Kidney (tissue), 22 donors: ENCODE measurements at places on chromosomes 1 and 21.

DNA sequence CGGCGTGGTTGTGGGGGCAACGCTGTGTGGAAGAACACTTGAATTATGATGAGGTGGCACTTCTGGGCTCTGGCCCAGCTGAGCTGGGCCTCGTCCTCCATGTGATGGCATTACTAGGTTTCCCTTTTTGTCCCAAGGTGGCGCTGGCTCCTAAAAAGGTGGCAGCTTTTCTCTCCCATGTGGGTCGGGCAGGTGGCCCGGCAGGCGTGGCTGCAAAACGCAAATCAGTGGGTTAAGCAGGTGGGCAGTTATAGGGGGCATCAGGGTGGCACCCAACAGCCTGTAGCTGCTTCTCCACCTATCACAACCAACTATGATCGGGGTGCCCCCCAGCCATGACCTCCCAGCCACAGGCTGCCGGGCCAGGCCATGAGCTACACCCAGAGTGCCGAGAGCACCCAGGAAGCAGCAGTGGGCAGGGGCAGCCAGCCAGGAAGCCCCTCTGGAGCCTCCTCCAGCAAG is 59.6 kb downstream of the KCNAB2 start:
- no peak for DNase-seq

- peak; percentile 71 for DNase-seq
Measured at GRCh38 chr1:35929730-35930592, 944 bp upstream of the AGO3 start.

DNA sequence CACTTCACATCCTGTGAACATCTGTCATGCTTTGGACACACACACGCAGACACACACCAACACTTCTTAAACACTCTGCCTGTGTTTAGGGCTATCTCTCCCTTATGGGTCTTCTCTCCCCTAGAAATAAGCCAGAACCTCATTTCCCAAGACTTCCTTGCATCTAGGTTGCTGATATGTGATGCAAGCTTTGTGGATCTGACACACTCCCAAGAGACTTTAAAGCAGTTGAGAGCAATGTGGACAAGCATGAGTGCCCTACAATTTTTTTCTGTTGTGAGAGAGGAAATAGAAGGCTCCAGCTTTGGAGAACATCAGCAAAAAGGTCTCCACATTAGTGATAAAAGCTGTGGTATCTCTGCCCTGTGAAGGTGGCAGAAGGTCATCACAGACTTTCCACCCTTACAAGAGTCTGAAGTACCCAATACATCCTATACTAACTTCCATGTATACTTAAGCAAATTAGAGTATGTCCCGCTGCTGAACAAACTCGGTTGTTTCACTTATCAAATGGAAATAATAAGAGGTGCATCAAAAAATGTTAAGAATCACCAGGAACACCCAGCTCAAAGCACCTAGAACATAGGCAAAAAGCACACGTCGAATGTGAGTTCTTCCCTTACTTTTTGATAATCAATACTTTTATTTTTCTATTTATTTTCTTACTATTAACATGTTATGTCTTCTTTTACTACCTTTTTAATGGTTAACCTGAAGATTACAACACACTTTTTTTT is 267.6 kb downstream of the SETD4 start:
- DNase-seq = no peak

- peak; percentile 90 for DNase-seq
Measured at GRCh38 chr21:45972716-45973474, 8.7 kb upstream of the COL6A1 start.

DNA sequence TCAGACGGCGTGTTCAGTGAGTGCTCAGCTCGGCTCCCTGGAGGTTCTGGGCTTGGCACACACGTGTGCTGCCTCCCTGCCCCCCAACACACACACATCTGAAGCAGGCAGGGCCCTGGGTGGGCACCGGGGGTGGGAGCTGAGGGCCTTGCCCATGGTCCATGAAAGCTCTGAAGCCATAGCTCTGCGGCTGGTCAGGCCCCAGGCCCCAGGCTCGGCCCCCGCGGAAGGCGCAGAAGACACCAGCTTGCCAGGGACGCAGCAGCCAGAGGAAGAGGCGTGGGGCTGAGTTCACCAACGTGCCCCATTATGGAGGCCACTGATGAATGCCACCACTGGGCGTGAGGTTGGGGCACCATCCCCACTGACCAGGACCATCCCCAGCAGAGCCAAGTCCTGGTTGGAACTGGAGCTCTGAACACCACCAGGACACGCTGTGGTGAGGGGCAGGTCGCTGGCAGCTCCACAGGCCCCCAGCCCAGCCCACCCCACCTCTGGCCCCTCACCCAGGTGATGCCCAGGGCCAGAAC is 4.2 kb downstream of the AURKAIP1 start:
- DNase-seq = no peak

GRCh38 chr1:62233926-62234450 is 39.3 kb downstream of the L1TD1 start:
- no peak for DNase-seq

DNA sequence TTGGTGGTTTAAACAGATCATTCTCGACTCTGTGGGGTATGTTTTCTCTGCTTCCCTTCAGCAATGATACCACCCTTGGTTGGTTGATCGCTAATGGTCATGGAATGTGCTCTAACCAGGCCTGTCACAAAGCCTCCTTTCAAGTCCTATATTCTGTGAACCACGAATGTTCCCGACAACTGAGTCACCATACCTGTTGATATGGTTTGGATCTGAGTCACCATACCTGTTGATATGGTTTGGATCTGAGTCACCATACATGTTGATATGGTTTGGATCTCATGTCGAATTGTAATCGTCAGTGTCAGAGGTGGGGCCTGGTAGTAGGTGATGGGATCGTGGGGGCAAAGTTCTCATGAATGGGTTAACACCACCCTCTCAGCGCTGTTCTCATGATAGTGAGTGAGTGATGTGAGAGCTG is 10.2 kb upstream of the CAMK2N1 start:
- DNase-seq = no peak

- no peak for DNase-seq
Measured at GRCh38 chr21:15059397-15059796, 5.4 kb downstream of the NRIP1 start.

- DNase-seq = no peak
Measured at GRCh38 chr1:236888126-236888525, 93.0 kb downstream of the MTR start.

DNA sequence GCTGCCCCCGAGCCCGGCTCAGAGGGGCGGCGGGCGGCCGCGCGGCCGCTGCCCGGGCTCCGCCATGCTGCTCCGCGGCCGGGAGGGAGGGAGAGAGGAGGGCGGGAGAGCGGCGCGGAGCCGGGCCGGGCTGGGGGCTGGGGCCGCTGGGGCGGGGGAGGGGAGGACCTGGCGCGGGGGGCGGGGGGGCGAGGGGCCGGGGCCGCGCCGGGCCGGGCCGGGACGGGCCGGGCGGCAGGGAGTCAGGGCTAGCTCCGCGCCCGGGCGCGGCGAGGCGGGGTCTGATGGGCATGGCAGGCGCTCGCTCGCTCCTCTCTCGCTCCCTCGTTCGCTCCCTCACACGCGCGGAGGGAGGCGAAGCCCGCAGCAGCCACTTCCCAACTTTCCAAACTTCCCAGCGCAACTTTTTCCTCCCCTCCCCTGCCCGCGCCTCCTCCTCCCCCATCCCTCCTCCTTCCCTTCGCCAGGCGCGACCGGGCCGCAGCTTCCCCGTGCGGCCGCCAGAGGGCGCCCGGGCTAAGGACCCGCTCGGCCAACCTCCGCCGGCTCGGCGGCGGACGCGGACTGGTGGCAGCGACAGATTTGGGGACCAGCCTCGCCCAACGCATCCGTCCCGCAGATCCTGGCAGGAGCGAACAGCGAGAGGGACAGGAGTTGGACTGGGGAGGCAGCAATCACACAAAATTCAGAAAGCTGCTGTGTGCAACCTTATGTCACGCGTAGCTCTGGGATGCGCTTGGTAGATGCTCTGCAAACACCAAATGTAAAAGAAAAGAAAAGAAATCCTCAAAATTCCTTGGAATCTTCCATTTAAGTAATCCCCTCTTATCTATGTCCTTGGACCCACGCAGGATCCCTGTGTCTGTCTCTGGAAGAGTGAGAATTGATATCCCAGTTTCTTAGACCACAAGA is at the start of gene TRABD2B:
Gene TRABD2B, minus strand, starts transcription at position 97 of the 912 bp plus-strand sequence.
- DNase-seq = peak; percentile 93

DNA sequence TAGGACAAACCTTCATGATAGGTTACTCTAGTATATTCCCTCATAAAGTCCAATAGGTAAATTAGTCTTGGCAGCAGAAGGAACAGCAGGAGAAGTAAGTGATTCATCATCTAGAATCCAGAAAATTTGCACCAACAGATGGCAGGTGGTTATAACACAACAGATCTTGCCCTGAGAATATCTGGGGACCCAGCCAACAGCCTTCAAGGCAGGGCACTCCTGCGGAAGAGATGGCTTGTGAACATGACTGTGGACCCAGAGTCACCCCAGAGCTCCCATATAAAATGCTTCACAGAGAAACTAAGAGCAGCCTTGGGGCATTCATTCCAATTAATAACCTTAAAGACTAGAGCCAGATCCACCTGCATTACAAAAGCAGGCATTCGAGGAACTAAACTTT is 7.9 kb upstream of the PLA2G2C start:
- DNase-seq = no peak
